ENCODE measurements at places on chromosomes 2 and 18. TPM values are rescaled to one million over a fixed set of nuclear protein-coding genes. Genes with fewer than 3 reads are reported as not detected.
A peak's percentile ranks its signal among the peaks of the same experiment; 100 is the strongest.

The AQP12B gene
- polyA plus RNA-seq, result not detected

The ACVR1 gene
- 6.5 TPM for polyA plus RNA-seq

The RTP5 gene
- not detected for polyA plus RNA-seq

The SP5 gene
- not detected for polyA plus RNA-seq

The TRPM8 gene
- polyA plus RNA-seq, result not detected

The FHOD3 gene
- not detected for polyA plus RNA-seq

The RAMP1 gene
- 0.37 TPM for polyA plus RNA-seq

DNA sequence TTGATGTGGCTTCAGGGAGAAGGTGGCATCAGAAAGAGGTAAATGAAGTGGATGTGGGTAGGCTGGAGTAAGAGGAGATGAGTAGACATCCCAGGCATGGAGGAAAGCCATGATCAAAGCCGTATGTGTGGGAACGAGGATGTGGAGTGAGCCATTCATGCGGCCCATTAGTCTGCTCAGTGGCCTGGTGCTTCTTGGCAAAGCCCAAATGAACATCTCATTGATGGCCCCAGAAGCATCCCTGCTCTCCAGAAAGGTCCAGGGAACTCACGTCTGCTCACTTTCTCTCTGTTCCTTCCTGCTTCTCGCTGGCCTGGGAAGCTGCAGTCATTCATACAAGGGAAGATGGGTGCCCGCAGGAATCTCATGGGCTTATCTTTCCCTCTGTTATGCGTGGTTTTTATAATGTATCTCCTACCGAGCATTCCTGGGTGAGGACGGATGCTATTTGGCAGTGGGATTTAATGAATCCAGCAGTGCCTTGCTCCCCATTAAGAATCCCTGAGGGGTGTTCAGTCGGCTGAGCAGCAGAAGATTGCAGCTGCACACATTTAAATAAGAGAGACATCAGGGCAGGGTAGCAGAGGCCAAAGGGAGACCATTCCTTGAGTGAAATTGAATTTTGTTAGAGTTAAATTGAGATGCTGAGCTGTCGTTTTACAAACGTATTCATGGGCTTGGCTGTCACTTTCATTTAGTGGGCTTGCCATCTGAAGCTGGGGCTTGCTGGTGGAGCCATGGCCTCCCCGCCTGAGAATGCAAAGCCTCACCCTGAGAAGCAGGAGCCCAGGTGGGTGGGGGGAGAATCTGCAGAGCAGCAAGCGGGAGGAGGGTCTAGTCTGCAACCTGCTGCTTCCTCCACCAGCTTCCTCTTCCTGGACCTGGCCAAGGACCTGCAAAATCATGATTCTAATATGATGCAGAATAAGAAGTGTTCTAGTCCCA is 64.5 kb downstream of the LYPD1 start:
- DNase-seq, result no peak
- H3K4me3 ChIP-seq, result no peak overlapping the region
- H3K36me3 ChIP-seq, result no peaks in the 10 kb centered on the region
- no peaks in the 10 kb centered on the region for H3K27me3 ChIP-seq

- DNase-seq, result no peak
- H3K27ac ChIP-seq, result no peak overlapping the region
- H3K4me1 ChIP-seq, result no peaks in the 10 kb centered on the region
- H3K36me3 ChIP-seq, result no peaks in the 10 kb centered on the region
- no peak overlapping the region for H3K4me3 ChIP-seq
Observed at GRCh38 chr2:130754811-130755210, 529 bp upstream of the AMER3 start.

- no peak for DNase-seq
- H3K4me3 ChIP-seq, result no peak overlapping the region
- H3K4me1 ChIP-seq, result peaks cover 3% of the 10 kb centered on the region
- no peak overlapping the region for H3K27ac ChIP-seq
Observed at GRCh38 chr2:31903109-31903780, 107.6 kb downstream of the MEMO1 start.

GRCh38 chr2:24276349-24276899 is 83.9 kb downstream of the ITSN2 start:
- DNase-seq, result no peak
- H3K27ac ChIP-seq, result peak overlapping the region; percentile 57
- no peak overlapping the region for H3K4me3 ChIP-seq
- H3K4me1 ChIP-seq, result no peaks in the 10 kb centered on the region

GRCh38 chr2:205903549-205904129 is 182.3 kb downstream of the INO80D start:
- H3K36me3 ChIP-seq, result no peaks in the 10 kb centered on the region
- H3K4me1 ChIP-seq, result no peaks in the 10 kb centered on the region
- H3K4me3 ChIP-seq, result no peak overlapping the region
- no peaks in the 10 kb centered on the region for H3K27me3 ChIP-seq
- no peak overlapping the region for H3K27ac ChIP-seq

- no peak overlapping the region for H3K4me3 ChIP-seq
- H3K27ac ChIP-seq, result no peak overlapping the region
- no peaks in the 10 kb centered on the region for H3K27me3 ChIP-seq
Observed at GRCh38 chr2:20209373-20210109, 15.4 kb downstream of the SDC1 start.

DNA sequence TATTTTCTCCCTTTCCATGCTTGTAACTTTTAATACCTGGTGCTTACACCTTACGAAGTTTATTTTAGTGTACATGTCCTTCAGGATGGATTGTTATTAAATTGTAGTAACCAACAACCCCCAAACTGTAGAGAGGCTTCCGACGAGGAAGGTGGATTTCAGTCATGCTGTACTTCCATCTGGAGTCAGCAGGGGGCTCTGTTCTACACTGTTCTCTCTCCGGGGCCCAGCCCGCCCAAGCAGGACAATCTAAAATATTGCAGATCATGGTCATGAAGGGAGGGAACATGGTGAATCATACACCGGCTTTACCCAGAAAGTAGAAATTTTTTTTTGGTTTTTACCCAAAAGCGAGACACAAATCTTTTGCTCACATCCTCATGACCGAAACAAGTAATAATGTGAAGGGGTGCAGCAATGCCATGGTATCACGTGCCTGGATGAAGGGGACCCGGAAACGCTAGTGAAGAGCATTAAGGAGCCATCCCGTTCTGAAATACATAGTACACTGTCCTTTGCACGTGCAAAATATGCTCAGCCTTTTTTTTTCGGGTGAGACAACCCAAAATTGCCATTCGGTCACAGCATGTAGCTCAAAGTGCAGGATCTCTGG is 884.8 kb downstream of the EPHA4 start:
- no peaks in the 10 kb centered on the region for H3K36me3 ChIP-seq
- peak; percentile 69 for DNase-seq
- peaks cover 3% of the 10 kb centered on the region for H3K4me1 ChIP-seq

Data from B cell (primary cell).